ENCODE measurements at places on chromosomes 6 and 20. TPM values are rescaled to one million over a fixed set of nuclear protein-coding genes. Genes with fewer than 3 reads are reported as not detected.

DNA sequence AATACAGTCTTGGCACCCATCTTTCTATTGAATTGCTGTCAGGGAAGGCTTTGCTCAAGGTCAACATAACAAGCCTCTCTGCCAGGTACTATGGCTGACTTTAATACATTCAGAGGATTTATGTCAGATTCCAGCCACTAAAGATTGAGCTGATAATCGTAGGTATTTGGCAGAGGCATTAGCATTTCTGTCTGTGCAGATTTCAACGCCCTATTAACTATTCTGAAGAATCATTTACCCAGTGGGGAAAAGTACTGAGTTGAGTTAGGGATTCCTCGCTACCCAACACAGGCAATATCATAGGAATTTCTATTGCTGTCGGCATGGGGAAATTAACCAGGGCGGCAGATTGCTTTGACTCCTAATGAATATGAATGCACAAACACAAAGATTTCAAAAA lies 233.7 kb upstream of the SPTLC3 start:
- no peak for DNase-seq

The DEFB119 gene
- polyA plus RNA-seq: not detected

DNA sequence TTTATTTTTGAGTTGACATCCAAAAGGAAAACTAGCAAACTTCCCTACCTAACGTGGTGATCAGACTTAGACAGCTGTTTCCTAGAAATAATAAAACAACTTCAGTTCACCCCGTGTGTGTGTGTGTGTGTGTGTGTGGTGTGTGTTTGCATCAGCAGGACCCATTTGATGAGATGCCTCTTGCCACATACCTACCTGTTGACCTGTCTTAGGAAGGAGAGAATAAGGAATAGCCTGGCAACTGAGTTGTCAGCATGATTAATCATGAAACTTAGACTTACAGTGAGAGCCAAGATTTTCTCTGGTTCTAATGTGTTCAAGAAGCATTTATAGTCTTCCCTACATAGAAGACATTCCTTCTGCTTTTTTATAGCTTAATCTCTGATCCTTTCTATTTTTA lies 16.1 kb upstream of the PBOV1 start:
- no peak for DNase-seq

GRCh38 chr20:61109221-61109805 lies 142.7 kb upstream of the CDH4 start:
- DNase-seq: no peak

- no peak for DNase-seq
These were observed 17.8 kb upstream of the ALDH8A1 start for GRCh38 chr6:134967711-134968110.

- DNase-seq: no peak
These were observed 54.5 kb downstream of the IPCEF1 start for GRCh38 chr6:154301839-154302752.

GRCh38 chr20:10171864-10172751 lies 46.5 kb upstream of the SNAP25 start:
- peak; percentile 89 for DNase-seq

The SPDEF gene
- 0.10 TPM for polyA plus RNA-seq

- DNase-seq: no peak
These were observed 21.0 kb upstream of the SNAP91 start for GRCh38 chr6:83729871-83730270.

GRCh38 chr6:20279051-20279450 lies 66.8 kb upstream of the MBOAT1 start:
- DNase-seq: no peak

All from SK-N-SH (cell line).